ENCODE measurements at places on chromosomes 5 and 9.

DNA sequence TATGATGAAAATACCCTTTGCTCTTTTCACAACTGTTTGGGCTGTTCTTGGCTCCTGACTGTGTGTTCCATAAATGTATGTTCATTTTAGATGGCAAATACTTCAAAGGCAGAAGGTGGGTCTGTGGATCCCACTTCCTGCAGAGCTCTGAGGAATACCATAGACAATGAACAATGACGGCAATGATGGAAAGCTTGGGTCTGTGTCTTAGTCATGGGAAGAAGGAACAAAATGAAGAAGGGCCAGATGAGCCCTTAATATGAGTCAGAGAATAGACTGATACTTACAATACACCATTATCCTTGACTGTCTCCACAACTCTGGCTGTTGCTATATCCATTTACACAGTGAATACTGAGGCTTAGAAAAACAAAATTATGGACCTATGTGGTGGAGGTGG is 126.0 kb downstream of the SLIT3 start:
- DNase-seq, result no peak

GRCh38 chr5:131262953-131263541 is 806 bp upstream of the CDC42SE2 start:
- DNase-seq, result no peak

DNA sequence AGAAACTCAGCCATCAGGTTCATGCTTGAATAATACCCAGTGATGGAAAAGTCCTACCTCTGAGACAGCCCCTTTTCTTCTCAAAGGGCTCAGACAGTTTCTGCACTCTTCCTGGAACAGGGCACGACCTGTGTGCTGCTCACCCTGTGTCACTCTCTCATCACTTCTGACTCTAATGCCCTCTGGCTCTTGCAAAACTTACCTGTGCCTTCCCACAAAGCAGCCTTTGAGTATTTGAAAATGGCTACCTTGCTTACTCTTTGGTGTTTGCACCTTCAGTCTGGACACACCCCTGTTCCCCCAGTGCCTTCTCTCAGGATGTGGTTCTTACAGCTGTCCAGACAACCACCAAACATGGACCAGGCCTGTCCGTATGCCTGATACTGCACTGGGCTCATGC is 171.4 kb downstream of the GRIA1 start:
- DNase-seq, result no peak

DNA sequence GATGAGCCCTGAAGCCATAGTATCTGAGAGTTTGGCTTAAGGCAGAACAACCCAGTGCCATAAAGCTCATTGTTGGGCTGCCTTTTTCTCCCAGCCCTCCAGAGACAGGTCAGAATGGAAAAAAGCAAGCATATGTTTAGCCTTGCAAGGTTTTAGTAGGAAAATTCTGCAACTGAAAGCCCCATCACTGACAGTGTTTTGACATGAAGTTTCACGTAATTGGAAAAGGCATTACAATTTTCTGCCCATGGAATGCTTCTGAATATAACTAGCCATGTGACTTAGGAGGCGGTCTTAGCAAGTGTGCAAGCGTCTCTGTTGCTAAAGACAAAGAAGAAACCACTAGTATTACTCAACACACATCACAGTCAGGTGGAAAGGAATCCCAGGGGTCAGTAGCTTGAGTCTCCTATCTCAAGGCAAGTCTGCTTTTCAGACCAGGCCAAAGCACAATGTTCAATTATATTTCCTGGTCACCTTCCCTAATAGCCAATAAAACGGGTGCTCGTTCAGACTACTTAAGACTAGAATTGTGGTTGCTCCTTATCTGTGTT is 117.6 kb downstream of the CARTPT start:
- DNase-seq, result no peak

GRCh38 chr5:16713386-16713928 is 96.7 kb upstream of the RETREG1 start:
- no peak for DNase-seq

DNA sequence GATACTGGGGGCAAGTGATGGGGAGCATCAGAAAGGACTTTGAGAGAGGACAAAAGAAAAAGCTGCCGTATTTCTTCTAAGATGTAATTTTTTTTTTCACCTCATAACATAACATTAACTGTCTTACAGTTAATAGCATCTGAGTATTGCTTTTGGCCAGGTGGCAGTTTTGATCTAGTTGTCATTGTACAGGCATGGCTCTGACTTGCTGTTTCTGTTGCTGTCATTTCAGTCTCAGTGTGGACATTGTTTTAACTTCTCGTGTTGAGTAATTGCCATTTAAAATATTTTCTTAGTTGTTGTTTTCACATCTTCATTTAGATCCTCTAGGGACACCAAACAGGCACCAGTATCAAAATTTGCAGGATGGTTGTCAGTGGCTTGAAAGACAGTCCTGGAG is 12.4 kb downstream of the SMAD5 start:
- no peak for DNase-seq

- DNase-seq, result no peak
Observed at GRCh38 chr5:101611039-101611438, 685.0 kb downstream of the SLCO4C1 start.

DNA sequence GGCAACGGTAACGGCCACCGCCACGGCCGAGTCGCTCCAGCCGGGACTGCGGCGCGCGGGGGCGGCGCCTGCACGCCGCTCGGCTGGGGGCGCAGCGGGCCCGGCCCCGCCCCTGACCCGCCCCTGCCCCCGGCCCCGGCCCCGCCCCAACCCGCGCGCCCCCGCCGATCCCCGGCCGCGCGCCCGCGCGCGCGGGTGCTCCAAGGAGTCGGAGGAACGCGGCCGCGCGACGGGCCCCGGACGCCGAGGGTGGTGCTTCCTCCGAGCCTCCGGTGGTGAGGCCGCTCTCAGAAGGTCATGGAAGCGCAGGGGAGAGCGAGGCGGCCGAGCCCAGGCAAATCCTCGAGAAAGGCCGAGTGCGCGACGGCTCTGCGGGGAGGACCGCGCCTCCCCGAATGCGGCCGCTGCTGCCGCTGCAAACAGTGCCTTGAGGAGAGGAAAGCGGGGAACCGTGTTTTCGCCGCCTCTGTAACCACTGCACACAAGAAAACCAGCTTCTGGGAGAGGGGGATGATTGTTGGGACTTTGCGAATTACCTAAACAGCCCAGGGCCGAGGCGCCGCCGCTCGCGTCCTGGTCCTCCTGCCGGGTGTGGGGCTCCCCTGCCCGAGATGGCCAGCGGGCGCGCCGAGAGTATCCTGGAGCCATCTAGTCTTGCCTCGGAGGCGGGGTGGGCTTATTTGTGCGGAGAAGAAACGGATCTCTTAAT is at the start of gene LIFR:
TSS of gene LIFR (minus strand) at position 48 of the 709 bp plus-strand sequence. CDS start 25,999 bp downstream, outside the sequence.
- no peak for DNase-seq

Data from NCI-H446 treated with DMSO at 0.1 percent for 48 hours (cell line).